MG63 (cell line): ENCODE measurements at places on chromosomes 6 and 20. TPM values are rescaled to one million over a fixed set of nuclear protein-coding genes. Genes with fewer than 3 reads are reported as not detected.

- DNase-seq, result no peak
Observed at GRCh38 chr6:46010270-46010669, 5.4 kb downstream of the CLIC5 start.

DNA sequence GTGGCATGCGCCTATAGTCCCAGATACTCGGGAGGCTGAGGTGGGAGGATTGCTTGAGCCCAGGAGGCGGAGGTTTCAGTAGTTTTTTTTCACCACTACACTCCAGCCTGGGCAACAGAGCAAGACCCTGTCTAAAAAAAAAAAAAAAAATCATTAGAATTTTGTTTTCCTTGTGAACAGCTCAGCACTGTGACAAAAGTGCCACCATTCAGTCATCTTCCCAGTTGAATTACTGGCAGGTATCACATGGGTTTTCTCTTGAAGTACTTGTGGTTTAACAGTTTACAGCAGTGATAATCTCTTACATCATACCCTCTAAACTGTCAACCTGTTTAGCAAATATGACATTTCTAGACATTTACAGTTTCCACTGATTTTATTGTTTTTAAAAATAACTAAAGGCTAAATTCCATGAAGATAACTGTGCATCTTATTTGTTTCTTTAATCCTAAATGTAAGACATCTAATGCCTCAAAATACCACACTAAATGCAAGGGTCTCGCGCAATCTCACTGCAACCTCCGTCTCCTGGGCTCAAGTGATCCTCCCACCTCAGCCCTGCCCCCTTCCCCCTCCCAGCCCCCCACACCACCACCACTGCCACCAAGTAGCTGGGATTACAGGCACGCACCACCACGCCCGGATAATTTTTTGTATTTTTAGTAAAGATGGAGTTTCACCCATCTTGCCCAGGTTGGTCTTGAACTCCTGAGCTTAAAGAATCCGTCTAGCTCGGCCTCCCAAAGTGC, 7.0 kb downstream of the TRPC4AP start:
- DNase-seq, result no peak

The CTCFL gene
- not detected in 2 replicates for total RNA-seq

DNA sequence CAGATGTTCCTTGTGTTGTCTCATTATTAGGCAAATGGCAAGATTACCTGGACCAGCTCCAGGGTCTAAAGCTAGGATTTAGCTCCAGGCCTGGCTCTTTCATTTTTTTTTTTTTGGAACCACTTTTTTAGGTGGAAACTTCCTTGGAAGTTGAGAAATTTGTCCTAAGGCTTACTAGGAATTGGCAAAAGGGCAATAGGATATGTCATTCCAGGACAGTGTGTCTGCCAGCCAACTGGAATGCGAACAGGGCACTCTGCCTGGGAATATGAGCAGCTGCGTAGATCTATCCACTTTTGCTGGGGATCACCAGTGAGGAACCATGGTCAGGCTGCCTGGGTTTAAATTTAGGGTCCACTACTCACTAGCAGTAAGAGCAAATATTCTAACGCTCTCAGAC, 304.0 kb downstream of the TSHZ2 start:
- DNase-seq, result peak; percentile 59

GRCh38 chr6:38234934-38235682, 404.6 kb downstream of the BTBD9 start:
- no peak for DNase-seq

- DNase-seq, result no peak
Observed at GRCh38 chr6:14191761-14192160, 74.2 kb downstream of the CD83 start.

- no peak for DNase-seq
Observed at GRCh38 chr6:102223942-102224341, 830.4 kb downstream of the GRIK2 start.

- peak; percentile 23 for DNase-seq
Observed at GRCh38 chr6:169363590-169363989, 109.9 kb upstream of the THBS2 start.

DNA sequence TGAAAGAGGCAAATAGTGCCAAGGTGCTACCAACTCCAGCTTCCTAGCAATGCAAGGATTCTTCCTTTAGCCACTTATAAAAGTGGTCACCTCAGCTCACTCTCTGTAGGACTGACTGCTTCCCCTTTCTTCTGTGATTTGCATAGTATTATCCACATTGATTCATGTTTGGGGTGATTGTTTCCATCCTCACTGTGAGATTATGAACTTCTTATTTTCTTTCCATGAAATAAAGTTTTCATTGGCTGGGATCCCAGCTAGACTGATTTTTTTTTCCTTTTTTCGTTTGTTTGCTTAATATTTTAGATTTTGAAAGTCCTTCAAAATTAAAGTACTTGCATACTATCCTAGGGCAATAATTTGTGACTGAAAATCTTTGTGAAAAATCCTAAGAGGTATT, 50.5 kb downstream of the EYA4 start:
- no peak for DNase-seq

The AIF1 gene
- total RNA-seq, result not detected in 2 replicates

- DNase-seq, result no peak
Observed at GRCh38 chr20:52193886-52194545, 2.4 kb upstream of the ZFP64 start.

The TMEM170B gene
- 3.9 and 6.9 TPM in 2 replicates for total RNA-seq

GRCh38 chr6:122511193-122511924, 39.8 kb upstream of the SERINC1 start:
- no peak for DNase-seq

DNA sequence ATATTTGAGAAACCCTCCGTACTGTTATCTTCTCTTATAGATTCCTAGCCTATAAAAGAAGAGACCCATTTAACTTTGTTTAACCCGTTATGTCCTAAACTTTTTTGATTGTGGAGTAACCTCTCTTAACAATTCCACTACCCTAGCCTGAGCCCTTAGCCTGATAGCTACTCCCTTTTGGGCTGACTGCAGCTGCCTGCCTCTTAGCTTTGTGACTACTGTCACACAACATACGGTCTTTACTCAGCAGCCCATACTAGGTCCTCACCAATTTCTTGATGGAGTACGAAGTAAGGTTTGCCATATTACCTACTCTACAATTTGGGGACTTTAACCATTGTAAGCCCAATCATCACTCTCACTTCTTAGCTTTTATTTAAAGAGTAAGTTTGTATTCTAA, 72.7 kb downstream of the QRSL1 start:
- DNase-seq, result no peak

GRCh38 chr6:107419733-107420132, 39.6 kb downstream of the PDSS2 start:
- DNase-seq, result no peak

The COL19A1 gene
- total RNA-seq, result not detected in 2 replicates

The SYNDIG1 gene
- 0.07 and 0.33 TPM in 2 replicates for total RNA-seq
